ENCODE measurements at places on chromosomes 2 and 18.

DNA sequence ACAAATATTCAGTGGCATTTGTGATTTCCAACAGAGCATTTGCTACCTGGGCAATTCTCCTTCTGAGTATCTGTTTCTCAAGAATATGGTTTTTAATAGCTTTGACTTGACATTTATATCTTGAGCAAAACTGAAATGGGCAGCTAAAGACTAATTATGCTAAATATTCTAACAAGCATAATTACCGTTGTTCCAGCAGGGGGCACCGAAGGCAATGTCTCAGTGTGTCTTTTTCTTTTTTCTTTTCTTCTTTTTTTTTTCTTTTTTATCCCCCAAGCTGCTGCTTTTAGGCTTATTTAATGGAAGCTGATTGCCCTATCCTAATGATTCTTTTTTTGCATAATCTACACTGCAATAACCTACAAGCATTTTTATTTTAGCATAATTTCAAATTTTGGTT is 138.9 kb upstream of the NABP1 start:
- DNase-seq = peak; percentile 16

DNA sequence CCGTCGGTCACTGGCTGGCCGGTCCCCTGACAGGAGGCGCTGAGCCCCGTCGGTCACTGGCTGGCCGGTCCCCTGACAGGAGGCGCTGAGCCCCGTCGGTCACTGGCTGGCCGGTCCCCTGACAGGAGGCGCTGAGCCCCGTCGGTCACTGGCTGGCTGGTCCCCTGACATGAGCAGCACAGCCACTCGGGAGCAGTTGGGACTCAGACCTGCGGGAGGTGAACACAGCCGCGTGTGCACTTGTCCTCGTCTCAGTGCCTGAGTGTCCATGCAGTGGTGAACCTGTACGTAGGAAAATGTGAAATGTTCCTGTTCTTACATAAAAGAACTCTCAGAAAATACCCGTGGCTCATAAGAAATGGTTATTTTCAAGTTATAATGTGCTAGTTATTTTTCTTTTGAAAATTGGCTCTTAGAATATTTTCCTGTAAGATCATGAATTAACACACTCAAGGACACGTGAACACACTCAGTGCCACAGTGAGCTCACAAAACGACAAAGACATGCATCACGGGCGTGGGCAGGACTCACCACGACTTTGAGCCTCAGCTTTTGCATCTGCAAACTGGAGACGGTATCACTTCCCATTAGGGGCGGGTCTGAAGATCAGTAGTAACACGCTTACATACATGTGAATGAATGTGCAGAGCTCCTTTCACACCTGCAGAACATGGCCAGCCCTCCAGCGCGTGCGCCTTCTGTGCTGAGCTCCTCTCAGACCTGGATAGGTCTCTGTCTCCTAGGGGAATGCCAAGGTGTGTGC is 21.1 kb upstream of the NFATC1 start:
- no peak for DNase-seq

- DNase-seq = peak; percentile 39
These were observed 709 bp downstream of the UGP2 start for GRCh38 chr2:63842149-63843061.

GRCh38 chr2:171673905-171674304 is 13.4 kb upstream of the DYNC1I2 start:
- DNase-seq = no peak

DNA sequence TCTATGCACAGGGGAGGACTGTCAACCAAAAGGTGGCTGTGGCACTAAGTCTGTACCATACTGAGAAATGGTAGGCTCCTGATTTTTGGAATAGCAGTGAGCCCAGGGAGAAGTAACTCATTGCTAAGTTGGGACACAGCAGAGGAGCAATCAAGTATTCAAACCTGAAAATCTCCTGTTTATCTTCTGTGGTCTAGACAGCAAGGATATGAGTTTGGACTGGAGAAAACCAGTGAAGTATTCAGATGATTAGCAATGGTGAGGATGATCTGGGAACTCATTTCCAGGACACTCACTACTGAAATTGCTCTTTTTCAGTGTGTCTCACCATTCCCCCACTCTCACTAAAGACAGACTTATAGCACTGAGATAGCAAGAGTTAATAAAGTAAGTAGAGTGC is 112.0 kb downstream of the GULP1 start:
- no peak for DNase-seq

DNA sequence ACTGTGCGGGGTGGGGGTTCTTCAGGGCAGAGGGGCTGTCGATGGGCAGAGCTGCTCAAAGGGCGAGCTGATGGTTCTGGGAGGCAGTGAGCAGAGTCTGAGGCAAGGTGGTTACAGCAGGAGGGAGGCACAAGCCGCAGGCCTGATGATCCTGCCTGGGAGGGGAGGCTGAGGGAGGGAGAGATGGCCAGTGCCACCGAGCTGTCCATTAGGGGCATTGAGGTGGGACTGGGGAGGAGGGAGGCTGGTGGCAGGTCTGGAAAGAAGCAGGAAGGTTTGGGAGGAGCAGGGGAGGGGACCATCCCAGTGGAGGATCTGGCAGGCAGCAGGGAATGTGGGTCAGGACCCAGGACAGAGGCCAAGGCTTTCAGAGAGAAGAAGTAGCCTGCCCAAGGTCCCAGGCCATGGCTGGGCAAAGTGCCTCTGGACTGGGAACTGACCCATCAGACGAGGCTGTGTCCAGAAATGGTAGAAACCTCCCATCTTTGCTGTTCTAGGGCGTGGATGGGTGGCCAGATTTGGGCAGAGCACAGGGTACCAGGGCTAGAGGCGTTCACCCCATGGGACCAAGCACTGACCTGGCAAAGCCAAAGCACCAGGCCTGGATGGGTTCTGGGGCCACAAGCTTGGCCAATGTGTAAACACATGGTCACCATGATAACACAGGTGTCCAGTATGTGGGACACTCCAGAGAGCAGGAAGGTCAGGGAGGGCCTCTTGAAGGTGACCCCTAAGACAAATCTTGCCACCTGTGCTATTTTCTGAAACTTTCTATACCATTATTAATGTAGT is 55.5 kb downstream of the INHBB start:
- no peak for DNase-seq

DNA sequence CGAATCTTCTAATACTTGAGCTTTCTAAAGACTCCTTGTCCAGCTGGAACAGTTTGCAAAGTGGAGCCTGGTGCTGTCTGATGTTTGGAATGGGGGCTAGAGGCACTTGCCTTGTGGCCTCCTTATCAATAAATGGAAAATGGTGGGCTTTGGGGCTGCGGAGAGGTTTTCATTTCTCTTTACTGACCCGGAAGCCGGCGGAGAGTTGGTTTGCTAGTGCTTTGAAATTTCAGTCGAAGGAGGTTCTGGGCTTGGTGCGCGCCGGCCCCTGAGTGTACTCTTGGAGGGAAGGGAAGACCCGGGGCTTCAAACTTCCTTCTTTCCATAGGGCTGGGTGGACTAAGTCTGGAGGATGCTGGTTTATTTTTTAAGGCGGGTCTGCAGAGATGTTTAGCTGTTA is 714 bp downstream of the RPIA start:
- peak; percentile 22 for DNase-seq

DNA sequence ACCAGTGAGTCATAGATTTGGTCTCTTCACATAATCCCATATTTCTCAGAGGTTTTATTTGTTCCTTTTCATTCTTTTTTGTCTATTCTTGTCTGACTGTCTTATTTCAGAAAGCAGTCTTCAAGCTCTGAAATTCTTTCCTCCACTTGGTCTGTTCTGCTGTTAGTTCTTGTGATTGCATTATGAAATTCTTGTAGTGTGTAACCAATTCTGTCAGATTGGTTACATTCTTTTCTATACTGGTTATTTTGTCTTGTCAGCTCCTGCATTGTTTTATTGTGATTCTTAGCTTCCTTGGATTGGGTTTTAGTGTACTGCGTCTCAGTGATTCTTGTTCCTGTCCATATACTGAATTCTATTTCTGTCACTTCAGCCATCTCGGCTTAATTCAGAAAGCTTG is 18.6 kb downstream of the EHBP1 start:
- DNase-seq = no peak
